D721Med (cell line): ENCODE measurements at places on chromosomes 1 and 21.

DNA sequence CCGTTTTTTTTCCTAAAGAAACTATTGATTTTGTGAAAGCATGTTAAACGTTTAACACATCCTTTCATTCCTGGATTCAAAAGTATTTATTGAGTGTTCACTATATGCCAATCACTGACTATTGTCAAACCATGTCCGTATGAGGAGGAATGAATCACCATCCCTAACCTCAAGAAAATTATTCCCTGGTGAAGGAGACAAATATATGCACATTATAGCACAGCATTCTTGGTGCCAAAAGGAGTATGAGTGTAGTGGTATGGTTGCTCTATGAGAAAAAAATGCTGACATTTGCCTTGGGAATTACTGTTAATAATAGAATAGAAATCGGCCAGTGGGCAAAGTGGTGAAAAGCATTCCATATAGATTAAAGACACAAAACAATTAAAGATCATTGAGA is 1390.1 kb downstream of the MRPL39 start:
- DNase-seq, result no peak

DNA sequence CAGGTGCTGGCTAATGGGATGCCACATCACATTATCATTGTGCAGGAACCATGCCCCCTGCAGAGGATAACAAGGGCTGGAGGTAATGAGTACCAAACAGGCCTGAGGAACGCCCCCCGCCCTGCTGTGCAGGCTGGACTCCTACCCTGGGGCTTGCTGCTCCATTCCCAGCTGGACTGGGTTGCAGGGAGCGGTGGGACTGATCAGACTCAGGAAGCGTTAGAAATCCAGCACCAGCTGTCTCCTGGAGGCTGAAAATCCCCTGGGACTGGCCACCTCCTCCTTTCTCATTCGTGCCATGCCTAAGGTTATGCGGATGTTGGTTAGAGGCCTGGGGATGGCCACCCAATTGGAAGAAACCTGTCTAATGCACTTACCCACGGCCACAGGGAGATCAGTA is 36.9 kb upstream of the POU3F1 start:
- DNase-seq, result no peak

DNA sequence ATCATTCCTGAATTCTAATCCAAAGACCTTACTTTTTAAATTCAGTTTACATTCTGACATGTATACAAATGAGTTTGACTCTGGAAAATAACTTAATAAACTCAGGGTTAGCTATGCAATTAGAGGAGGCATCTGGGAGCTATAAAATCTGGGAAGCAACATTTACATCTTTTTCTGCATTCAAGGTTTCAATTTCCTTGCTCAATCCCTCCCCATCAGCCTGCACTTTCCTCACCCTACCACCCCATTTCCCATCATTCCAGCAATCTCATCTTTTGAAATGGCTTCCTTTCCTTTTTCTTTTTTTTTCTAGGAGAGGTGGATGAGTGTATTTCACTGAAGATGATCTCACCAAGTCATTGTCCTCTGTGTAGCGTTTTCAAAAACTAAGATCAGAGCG is 65.3 kb upstream of the BEND5 start:
- DNase-seq, result no peak

GRCh38 chr1:16134066-16134801 is 21.6 kb downstream of the EPHA2 start:
- DNase-seq, result no peak

DNA sequence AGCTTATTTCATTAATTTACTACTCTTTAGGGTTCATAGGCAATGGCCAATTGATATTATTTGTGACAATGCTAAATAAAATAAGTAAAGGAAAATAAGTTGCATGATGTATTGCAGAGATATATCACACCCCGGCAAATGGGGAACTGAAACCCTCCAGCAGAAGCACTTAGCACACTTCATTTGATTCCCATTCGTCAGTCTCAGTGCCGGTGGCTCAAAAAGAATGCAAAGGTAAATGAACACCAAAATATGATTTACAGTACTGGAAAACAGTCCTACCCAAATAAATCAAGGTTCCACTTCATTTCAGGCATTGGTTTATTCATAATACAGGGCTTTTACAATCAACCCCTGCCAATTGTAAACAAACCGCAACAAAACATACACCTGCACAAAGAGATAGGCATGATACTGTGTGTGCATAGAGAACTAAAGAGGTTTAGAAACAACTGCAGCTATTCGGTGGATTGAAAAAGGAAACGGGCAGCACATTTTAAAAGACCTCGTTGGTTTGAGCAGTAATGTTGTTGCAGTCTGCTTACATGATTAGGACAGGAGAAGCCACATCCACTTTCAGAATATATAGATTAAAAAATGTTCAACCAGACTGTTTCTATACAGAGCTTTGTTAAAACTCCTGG is 1019.2 kb downstream of the TTLL7 start:
- no peak for DNase-seq

- no peak for DNase-seq
Measured at GRCh38 chr1:53578358-53578757, 119.2 kb downstream of the DMRTB1 start.

- DNase-seq, result no peak
Measured at GRCh38 chr1:46784666-46785065, 14.2 kb upstream of the CYP4B1 start.

DNA sequence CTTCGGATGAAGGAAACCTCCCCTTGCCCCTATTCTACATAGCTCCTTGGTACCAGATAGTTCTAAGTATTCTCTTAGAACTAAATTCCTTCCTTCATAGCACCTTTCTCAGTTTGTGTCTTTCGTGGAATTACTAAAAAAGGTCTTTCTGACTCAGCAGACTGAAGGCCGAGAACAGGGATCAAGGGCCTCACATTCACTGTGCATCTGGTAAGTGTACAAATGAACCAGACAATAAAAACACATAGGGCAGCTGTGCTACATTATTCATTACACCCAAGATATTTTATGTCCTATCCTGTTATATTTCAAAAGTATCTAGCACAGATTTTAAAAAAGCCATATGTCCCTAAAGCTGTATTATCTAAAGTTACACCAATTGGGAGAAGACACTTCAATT is 62.9 kb upstream of the HP1BP3 start:
- no peak for DNase-seq
